CD4-positive, alpha-beta T cell treated with Interleukin-21 for 1 hour (primary cell): ENCODE measurements at places on chromosomes 6 and 20.

DNA sequence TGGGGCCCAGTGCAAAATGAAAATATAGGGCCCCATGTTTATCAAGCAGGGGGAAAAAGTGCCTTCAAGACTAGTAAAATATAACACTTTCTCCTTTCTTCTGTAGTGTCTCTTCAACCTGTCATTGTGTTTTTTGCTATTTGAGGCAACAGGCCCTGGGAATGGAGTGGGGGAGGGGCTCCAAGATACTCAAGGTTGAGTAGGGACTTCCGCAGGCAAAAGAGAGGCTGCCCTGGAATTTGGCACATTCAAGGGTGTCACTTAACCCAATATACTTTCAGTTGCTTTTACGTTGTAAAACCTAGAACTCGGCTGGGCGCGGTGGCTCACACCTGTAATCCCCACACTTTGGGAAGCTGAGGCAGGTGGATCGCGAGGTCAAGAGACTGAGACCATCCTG lies 154.9 kb downstream of the ALDH8A1 start:
- DNase-seq = no peak

- DNase-seq = no peak
These were observed 82.9 kb downstream of the PDE10A start for GRCh38 chr6:165580136-165580535.

- DNase-seq = no peak
These were observed 7.8 kb downstream of the CUL9 start for GRCh38 chr6:43189776-43190304.

GRCh38 chr6:166502453-166502852 lies 84.0 kb downstream of the RAMACL start:
- DNase-seq = no peak

DNA sequence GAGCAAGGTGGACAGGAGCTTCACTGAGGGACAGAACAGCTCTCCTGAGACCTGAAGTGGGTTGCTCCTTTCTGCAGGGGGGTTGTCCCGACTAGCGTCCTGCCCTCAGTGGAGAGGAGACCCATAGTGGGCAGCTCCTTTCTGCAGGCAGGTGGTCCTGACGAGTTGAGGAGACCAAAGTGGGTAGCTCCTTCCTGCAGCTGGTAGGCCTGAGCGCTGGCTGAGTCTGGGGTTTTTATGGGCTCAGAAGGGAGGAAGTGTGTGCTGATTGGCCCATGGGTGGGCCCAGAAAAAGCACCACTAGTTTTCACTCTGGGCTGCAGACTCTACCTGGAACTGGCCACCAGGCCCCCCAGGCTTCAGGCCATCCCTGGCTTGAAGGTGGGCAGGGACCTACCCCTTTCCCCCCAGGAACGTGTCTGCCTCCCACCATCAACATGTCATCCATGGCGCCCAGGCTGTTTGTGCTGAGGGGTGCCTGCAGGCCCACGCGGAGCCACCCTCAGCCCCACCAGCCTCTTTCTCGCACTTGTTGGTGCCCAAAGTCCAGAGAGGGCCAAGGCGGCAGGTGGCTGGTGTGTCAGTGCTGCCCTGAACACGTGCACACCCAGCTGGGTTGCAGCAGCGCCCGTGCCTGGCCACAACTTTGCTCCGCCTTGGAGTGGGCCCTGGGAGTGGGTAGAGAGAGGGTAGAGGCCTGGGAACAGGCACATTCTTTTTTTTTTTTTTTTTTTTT lies 1.6 kb upstream of the DEK start:
- DNase-seq = no peak

DNA sequence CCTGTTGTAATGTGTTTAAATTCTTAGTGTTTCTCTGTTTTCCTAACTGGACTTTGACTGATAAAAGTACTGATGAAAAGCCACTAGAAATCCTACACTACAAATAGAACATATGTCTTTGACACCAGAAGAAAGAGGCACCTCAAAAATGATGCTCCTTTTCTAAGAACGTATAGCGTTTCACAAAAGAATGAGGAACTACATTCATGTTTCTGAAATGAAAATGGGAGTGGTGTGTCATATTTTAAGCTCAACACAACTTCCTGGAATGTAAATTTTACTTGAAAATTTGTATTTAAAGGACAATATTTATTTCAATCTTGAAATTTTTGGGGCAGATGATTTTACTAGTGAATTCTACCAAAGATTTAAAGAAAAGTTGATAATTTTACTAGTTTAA lies 35.3 kb downstream of the KIAA0408 start:
- no peak for DNase-seq

DNA sequence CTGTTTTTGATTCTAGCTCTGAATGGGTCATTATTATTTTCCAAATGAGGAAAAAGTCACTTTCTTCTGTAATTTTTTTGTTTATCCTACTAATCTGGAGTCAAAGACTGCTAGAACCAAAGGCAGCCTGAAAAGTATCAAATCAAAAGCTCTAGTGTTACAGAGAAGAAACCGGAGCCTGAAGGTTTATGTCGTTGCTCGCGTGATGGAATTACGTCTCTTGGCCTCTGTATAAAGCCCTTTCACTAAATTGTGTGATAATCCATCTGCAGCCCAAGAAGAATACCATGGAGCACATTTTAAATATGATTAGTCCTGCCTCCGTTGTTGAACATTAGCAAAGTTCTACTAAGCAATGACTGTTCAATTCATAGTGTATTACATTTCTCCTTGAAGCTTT lies 738.6 kb downstream of the C6orf118 start:
- DNase-seq = no peak

DNA sequence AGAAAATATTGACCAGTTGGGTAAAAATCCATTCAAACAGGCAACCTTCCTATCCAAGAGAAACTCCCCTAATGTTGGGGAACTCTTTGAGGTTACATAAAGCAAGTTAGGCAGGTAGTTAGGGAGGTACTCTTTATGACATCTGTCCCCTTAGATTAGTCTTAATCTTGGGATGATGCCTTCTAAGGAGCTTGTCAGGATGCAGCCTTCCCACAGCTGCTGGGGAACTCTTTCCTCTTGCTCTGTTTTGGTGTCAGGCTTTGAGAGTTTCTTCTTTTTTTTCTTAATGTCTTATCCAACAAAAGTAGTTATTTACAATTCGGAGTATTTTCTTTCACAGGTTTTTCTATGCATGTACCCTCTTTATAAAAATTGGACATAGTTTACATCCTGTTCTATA lies 194.8 kb downstream of the CDKAL1 start:
- DNase-seq = no peak

GRCh38 chr6:20202324-20202658 lies 10.0 kb downstream of the MBOAT1 start:
- DNase-seq = no peak

DNA sequence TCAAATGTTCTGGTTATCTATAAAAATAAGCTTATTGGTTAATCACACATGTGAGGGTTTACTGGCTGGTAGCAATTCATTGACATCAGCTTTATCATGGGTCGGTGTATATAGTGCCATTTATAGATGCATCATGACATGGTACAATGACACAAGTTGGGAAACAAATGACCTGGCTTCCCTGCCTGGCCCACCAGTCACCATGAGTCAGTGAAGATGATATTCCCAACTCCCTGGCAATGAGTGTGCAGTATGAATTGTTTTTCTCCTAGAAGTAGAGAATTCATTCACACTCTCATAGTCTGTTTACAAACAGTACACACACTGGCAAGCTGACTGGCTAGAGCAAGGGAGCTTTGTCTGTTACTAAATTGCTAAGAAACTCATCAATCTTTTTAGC lies 37.2 kb upstream of the CALHM6 start:
- no peak for DNase-seq
